ENCODE measurements at places on chromosomes 1 and 21.

GRCh38 chr1:204461331-204462228 lies 33.0 kb downstream of the PIK3C2B start:
- peak; percentile 98 for DNase-seq

GRCh38 chr21:34344584-34344983 lies 19.2 kb upstream of the KCNE2 start:
- DNase-seq, result no peak

DNA sequence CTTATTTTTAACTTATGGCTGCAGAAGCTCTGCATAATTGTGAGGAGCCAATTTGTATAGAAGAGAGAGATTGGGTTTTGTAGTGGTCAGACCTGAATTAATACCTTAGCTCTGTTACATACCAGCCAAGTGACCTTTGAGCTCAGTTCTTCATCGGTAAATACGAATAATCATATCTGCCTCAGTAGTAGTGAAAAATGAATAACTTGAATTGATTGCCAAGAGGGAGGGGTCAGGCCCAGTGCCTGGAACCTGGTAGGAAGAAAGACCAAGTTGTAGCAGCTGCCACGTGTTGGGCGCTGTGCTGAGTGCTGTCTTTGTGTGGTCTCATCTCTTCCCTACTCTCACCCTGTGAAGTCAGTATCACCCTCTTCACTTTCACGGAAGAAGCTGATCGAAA lies 247.5 kb downstream of the PBX1 start:
- DNase-seq, result no peak

DNA sequence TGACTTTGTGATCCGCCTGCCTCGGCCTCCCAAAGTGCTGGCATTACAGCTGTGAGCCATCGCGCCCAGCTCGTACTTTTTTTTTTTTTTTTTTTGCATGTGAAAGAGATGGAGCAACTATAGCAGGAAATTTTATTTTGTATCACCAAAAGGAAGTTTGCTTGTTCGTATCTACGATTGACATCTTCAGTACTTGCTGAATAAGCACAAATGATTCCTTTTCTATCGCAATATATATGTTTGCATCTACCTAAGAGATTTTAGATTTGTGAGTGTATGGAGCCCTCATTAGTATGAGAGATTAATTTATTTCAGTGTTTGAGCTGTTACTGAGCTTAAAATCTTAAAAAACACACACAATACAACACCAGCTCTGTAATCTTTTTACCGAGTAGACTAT lies 143.1 kb downstream of the NFIA start:
- no peak for DNase-seq

- no peak for DNase-seq
Measured at GRCh38 chr1:62364721-62365120, 45.5 kb upstream of the KANK4 start.

- peak; percentile 60 for DNase-seq
Measured at GRCh38 chr1:110084227-110085078, 14.0 kb upstream of the ALX3 start.
